Hypothalamus (tissue), 51 donors: ENCODE measurements at places on chromosomes 7 and 10.

GRCh38 chr10:30396698-30397097 lies 37.3 kb upstream of the MAP3K8 start:
- DNase-seq = no peak

GRCh38 chr10:101828766-101829551 lies 10.7 kb upstream of the OGA start:
- DNase-seq = no peak

DNA sequence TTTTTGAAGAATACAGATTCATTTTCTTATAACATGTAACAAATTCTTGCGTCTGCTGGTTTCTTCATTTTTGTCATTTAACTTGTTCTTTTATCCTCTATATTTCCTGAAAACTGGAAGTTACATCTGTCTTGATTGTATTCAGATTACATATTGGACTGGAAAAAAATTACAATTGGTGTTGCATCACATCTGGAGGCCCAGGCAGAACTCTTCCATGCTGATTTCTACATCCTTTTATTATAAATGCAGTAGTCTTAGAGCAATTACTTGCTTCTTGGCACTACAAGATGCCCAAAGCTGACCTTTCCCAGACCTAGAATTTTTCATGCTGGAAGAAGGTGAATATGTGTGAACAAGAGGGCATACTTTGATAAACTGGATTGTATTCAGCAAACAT lies 460.9 kb upstream of the CNTNAP2 start:
- DNase-seq = no peak

GRCh38 chr7:107446531-107446930 lies 23.3 kb upstream of the GPR22 start:
- no peak for DNase-seq

DNA sequence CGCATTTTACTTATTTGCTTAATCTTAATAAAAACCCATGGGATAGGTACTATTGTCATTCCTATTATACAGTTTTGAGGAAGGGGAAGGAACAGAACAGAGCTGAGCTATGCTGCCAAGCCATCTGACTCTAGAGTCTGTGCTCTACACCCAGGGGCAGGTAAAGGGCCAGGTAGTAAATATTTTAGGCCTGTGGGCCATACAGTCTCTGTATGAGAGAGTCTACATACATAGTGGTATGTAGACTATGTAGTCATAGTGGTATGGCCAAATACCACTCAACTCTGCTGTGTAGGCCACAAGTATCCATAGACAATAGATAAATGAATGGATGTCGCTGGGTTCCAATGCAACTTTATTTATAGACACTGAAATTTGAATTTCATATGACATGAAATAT lies 3.4 kb upstream of the SRI start:
- no peak for DNase-seq

GRCh38 chr10:14556285-14556956 lies 218.3 kb downstream of the FAM107B start:
- DNase-seq = no peak

GRCh38 chr10:48813291-48813690 lies 126.3 kb downstream of the LRRC18 start:
- no peak for DNase-seq

DNA sequence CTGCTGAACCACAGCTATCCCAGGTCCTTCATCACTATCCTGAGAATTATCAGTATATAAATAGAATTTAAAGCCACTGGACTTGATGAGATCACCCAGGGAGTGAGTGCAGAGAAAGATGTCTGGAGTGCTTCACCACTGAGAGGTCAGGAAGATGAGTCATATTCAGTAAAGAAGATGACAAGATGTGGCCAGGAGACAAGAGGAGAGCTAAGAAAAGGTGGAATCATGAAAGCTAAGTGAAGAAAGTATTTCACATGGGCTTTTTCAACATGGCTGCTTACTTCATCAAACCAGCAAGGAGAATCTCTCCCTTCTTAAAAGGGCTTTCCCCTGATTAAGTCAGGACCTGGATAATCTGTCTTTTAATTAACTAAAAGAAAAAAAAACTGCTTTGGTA lies 9.1 kb upstream of the PRKAR2B start:
- DNase-seq = no peak

- DNase-seq = no peak
These were observed at the start of gene LANCL2 for GRCh38 chr7:55365205-55365674. Gene LANCL2 (plus strand): TSS chr7:55365337. CDS start chr7:55366026, 689 bp downstream.

DNA sequence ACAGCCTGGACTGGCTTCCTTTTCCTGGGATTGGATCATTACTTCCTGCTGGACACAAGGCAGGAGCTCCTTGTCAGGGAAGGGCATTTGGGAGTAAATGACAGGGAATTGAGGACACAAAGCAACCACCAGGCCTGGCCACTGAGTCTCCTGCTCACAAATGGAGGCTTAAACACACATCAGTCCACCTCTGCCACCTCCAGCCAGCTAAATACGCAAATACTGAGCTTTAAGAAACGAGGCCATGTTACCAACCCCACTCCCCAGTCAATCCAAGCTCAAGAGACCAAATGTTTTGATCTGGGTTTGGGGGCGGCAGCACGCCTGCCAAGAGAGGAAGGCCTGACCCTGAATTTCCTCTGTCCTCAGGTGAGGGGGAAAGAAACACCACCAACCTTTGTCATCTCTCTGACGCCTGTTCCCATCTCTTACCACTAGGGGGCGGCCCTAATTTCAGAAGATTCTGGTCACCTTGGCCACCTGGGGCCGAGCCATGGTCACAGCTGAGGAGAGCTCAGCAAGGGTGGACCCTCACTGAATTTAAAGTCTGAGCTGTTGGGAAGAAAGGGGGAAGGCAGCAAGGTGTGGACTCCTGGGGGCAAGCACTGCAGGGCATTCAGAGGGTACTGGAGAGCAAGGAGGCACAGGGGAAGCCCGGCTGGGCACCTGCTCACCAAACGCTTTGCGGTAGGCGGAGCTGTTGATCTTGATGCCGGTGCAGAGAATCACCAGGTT lies 16.5 kb downstream of the AIFM2 start:
- DNase-seq = peak; percentile 20

- no peak for DNase-seq
These were observed 22.5 kb upstream of the MYL7 start for GRCh38 chr7:44163591-44163990.

GRCh38 chr7:155680864-155681263 lies 36.4 kb downstream of the RBM33 start:
- no peak for DNase-seq

DNA sequence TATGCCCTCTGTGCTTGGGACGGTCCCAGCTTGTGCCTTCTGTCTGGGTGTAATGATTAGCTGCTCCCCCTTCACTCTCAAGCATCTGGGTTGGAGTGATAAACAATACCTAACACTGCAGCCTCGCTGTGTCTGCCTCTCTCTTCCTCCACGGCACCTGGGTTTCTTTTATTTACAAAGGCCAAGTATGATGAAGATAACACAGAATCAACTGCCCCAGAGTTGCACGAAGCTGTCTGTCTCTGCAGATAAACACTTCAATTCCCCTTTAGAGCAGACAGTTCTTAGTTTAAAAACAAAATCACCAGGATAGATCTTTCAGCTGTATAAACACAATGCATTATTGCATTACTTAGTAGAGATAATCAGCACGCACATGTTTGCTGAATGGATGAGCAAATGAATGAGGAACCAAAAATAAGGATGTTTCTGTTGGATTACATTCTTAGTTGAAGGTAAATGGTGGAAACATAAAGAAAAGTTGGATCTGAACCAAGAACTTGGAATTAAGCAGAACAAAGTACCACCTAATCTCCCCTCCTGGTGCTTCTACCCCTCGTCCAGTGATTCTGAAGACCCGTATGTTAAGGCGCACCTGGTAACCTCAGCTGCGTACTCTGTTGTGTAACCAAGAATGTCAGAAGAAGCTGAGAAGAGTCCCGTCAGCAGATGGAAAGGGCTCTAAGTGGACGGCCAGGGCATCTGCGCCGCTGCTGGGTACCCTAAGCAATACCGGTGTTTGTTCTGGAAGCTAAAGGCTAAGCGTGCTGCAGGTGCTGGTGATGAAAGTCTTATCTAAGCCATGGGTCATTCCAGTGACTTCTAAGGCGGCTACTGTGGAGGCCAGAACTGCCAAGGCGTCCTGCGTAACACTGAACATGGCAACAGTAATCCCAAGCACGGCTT lies 26.6 kb downstream of the INSIG1 start:
- no peak for DNase-seq

DNA sequence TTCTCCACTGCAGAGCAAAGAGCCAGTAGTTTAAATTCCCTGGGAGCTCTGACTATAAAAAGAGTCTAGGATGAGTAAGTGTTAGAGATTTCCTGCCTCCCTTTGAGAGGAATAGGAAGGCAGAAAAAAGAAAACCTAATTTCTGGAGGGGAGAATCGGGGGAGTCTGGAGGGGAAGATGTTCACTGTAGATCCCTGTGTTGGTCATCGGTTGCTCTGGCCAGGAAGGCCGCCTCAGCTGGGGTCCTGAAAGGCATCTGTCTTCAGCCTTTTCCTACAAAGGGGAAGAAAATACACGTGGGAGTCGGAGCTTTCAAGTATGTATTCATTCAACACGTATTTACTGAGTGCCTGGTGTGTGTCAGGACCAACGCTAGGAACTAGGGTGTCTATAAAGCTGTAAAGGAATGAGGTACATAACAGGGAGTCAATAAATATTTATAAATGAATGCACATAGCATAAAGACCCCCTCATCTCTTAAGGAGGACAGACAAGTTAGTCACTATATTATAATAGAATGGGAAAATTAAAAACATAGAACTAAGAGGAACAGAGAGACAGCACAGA lies 101.1 kb downstream of the ICA1 start:
- no peak for DNase-seq

DNA sequence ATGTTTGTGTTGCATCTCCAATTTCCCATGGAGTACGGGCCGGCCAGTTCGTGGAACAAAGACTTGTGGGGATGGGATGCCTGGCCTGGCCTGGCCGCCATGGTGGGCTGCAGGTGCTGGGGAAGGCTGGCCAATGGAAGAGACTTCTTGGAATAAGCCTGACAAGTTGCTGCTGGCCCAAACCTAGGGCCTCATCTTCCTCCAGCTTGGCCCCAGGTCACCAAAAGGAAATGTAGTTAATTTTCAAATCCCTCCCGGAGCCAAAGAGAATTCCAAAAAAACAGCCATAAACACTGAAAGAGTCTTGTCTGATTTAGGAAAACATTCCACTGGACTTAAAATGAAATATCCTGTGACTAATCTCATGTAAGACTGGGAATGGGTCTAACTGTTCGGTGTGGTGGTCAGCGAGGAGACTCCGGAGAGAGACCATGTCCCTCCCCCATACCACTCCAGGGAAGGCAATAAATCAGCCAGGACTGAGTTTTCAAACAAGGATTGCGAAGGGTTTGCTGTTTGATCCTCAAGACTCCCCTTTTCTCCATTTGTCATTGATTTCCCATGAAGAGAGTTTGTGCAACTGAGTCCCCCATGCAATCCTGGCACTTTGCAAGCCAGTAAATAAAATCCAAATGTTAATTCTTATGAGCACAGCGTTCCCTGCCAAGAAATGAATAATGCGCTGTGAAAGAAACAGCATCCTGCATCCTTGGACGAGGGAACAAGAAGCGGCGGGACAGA lies 128.7 kb upstream of the HABP2 start:
- DNase-seq = no peak

GRCh38 chr7:24574386-24574785 lies 1.1 kb downstream of the PALS2 start:
- no peak for DNase-seq

- no peak for DNase-seq
These were observed 170.1 kb upstream of the AKR1E2 start for GRCh38 chr10:4655879-4656278.

DNA sequence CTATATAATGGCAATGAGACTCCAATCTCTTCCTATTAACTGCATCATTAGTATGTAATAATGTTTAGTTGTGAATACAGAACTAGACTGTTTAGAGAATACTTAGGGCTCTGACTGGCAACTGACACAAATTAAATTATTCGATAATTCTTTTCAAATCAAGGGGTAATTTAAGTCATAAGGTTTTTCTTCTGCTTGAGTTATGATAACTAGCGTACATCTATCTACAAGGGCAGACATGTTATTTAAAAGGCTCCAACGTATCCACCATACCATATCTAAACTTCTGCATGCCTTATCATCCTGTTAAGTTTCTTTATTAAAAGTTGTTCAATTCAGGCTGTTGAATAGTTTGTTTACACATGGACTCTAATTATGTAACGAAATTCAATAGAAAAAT lies 11.2 kb downstream of the SEMA3C start:
- DNase-seq = no peak

DNA sequence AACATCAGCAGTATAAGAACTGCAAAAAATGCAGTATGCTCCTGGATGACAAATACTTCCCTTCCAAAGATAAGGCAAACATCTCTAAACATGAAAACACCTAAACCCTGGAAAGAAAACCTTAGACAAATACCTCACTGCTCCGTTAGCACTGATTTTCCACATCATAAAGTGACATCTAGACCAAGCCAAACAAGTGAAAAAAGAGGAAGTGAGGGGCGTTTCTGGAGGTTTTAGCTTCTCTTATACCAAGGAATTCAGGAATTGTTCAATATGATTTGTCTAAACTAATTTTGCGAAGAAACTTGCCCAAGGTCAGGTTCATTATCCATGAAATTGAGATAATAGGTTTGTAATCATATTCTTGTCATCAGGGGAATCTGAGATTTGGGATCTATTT lies 279.7 kb downstream of the ADRA2A start:
- no peak for DNase-seq

DNA sequence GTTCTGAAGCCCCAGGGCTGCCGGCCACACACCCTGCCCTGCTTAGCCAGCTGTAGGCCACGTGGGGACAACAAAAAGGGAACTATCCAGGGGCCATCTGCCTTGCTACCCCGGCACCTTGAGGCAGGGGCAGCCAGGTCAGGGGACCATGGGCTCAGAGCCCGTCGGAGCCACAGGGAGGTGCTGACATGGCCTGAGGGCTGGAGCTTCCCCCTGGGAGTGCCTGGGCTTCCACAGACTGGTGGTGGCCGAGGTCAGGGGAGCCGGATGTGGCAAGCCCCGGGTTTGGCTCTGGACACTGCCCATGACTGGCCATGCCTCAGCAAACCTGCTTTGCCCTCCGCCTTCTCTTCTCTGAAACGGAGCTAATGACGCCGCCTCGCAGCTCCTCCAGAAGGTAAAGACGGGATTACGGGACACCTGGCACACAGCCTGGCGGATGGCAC lies 178.5 kb downstream of the EBF3 start:
- DNase-seq = no peak

- no peak for DNase-seq
These were observed 74.4 kb upstream of the RSU1 start for GRCh38 chr10:16891375-16892313.

GRCh38 chr10:61899069-61899531 lies 2.4 kb upstream of the ARID5B start:
- DNase-seq = no peak

GRCh38 chr7:1651031-1651446 lies 19.0 kb upstream of the ELFN1 start:
- no peak for DNase-seq

GRCh38 chr10:34850036-34850435 lies 34.9 kb upstream of the PARD3 start:
- DNase-seq = no peak
